Naive B cell (primary cell): ENCODE measurements at places on chromosomes 5 and 9.

GRCh38 chr9:113613815-113614413 lies 150.4 kb downstream of the RGS3 start:
- DNase-seq = no peak

- DNase-seq = no peak
Measured at GRCh38 chr5:13558408-13558807, 386.1 kb downstream of the DNAH5 start.

GRCh38 chr5:150408231-150408943 lies 4.3 kb downstream of the CD74 start:
- DNase-seq = peak; percentile 51

DNA sequence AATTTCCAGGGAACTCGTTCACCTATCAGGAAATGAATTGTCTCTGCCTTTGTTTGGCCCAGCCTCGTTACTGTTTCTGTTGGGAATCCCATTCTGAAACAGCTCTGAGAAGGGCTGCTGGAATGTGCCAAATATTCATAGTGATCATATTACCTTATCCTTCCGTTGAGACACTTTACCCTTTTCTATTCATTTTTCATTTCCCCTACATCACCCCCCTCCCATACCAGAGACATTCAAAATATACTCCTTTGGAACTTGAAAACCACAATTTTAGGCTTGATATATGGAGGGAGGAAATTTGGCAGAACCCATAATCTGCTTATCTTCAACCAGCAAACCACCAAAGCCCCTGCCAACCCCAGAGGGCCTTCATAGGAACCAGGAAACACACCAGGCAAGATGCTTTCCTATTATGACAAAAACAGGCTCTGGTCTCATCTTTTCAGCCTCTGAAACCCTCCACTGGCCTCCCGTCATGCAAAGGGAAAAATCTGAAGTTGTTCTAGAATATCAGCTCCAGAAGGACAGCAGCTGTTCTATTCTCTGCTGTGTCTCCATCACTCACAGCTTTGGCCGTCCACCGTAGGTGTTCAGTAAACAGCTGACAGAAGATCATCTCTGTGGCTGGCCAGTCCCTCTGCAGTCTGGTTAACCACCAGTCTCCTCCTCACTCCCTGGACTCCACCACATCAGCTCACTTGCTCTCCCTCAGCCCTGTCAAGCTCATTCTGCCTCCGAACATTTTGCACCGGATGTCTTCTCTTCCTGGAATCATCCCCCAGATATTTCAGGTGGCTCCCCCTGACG lies 217.2 kb upstream of the WWC1 start:
- DNase-seq = no peak

GRCh38 chr5:127085371-127085770 lies 12.1 kb upstream of the C5orf63 start:
- no peak for DNase-seq
